ENCODE measurements at places on chromosomes 4 and X.
A peak's percentile ranks its signal among the peaks of the same experiment; 100 is the strongest.

DNA sequence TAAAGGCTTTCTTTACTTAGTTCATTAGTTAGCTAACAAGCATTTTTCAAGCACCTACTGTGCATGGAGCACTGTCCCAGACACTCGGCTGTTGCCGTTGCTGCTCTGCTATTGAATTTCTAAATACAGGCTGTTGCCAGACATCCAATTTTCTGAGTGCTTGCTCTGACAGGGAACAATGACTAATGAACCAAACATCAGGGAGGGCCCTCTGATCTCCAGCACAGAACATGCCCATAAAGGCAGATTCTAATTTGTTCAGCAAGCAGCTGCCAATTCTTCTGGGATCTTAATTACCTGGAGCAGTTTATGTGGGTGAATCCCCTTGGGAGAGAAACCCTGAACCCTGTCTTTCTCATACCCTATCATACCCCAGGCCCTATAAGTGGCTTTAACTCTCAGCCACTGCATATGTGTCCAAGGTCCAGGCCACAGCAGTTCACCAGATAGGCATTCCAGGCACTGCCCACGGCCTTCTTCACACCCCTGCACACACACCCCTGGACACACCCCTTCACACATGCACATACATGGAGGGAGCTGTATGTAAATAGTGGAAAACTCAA lies 27.9 kb downstream of the TSC22D3 start:
- peak; percentile 71 for DNase-seq

DNA sequence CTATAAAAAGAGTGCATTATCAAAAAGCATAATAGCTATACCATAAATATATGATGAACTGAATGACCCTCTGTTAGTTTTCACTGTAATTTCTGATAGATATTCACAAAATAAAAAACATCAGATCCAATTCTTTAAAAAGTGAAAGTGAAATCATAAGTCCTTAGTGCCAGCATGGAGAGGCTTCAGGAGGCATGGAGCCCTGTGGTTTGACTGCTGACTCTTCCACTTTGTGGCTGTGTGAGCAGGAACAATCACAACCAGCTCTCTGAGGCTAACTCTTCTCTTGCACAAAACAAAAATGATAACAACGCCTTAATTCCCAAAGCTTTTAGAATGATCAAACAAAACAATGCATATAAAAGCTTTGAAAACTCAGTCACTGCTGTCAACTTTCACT lies 1143.9 kb downstream of the PDHA2 start:
- no peak for DNase-seq

GRCh38 chr4:68693325-68694075 lies 23.0 kb upstream of the UGT2B15 start:
- DNase-seq: no peak

GRCh38 chrX:71095033-71095432 lies 618 bp upstream of the FOXO4 start:
- no peak for DNase-seq

DNA sequence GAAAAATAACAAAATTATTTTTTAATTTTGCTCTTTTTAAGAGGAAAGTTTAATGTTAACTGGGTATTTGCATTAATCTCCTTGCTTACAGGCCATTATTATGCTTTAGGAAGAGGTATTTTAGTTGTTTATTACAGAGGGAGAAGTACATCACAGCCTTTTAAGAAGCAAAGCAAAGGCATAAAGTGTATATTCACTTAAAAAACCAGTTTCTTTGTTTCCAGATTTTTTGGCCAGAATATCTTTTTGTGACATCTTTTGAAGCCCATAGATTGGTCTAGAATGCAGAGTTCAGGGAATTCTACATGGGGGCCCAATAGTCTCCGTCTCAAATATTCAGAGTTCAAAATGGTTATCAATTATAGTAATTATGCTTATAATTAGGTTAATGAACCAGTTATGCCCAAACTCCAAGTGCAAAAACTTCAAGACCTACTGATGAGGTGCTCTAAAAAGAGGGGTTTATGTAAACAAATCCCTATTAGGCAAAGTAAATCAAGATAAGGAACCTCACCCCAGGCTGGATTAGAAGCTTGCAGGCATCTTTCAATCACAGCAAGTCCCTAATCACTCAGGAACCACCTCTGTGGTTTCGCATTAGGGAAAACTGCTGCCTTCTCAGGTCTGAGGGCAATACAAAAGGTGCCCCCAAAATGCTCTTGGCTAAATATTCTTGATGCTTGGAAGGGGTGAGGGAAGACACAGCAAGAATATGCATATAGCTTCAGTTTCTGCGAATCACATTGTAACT lies 1.4 kb downstream of the CXXC4 start:
- DNase-seq: no peak

- no peak for DNase-seq
These were observed 9.2 kb upstream of the EOLA1 start for GRCh38 chrX:149531599-149531998.

- no peak for DNase-seq
These were observed at the start of gene CLTRN for GRCh38 chrX:15664487-15665444. TSS of gene CLTRN (minus strand) at chrX:15664805. CDS start at chrX:15664775, 30 bp downstream.

DNA sequence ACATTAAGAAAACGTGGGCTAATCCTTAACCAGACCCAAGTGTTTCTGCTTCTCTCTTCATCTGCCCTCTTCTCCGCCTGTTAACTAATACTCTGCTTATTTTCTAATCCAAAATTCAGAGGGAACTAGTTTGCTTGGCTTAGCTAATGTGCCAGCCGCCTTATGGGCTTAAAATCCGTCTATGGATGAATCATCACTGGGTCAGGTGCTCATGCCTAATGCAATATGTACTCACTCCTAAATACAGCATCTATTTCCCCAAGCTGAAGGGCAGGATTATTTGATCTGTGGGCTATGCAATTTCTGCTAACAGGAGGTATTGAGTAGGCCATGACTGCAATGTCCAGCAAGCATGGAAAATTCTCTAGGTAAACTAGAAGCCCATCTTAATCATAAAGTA lies 12.4 kb downstream of the DYNLT3 start:
- no peak for DNase-seq

- DNase-seq: no peak
These were observed 23.3 kb downstream of the FRYL start for GRCh38 chr4:48756689-48757220.

- no peak for DNase-seq
These were observed 445.6 kb downstream of the FAT4 start for GRCh38 chr4:125760201-125760819.

Data from NCI-H1105 (cell line).